Renal cortical epithelial cell (primary cell): ENCODE measurements at places on chromosomes 12 and 14. TPM values are rescaled to one million over a fixed set of nuclear protein-coding genes. Genes with fewer than 3 reads are reported as not detected.

DNA sequence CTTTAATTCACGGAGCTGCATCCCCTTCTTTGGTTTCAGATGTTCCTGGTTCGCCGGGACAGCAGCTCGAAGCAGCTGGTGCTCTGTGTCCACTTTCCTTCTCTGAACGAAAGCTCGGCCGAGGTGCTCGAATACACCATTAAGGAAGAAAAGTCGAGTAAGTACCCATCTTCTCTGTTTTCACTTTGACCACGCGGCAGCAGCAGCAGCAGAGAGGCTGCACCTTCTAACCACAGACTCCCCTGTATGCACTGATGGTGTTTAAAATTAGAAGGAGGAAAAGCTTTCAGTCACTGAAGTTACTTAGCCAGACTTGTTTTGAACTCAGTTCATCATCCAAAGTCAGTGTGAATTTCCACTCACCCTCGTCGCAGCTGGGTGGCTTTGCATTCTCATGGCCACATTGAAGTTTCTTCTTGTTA is 63.8 kb downstream of the RIN3 start:
- DNase-seq: no peak

GRCh38 chr12:27802511-27802910 is 22.5 kb upstream of the MANSC4 start:
- no peak for DNase-seq

- DNase-seq: no peak
These were observed 50.1 kb upstream of the BCL11B start for GRCh38 chr14:99321955-99322730.

DNA sequence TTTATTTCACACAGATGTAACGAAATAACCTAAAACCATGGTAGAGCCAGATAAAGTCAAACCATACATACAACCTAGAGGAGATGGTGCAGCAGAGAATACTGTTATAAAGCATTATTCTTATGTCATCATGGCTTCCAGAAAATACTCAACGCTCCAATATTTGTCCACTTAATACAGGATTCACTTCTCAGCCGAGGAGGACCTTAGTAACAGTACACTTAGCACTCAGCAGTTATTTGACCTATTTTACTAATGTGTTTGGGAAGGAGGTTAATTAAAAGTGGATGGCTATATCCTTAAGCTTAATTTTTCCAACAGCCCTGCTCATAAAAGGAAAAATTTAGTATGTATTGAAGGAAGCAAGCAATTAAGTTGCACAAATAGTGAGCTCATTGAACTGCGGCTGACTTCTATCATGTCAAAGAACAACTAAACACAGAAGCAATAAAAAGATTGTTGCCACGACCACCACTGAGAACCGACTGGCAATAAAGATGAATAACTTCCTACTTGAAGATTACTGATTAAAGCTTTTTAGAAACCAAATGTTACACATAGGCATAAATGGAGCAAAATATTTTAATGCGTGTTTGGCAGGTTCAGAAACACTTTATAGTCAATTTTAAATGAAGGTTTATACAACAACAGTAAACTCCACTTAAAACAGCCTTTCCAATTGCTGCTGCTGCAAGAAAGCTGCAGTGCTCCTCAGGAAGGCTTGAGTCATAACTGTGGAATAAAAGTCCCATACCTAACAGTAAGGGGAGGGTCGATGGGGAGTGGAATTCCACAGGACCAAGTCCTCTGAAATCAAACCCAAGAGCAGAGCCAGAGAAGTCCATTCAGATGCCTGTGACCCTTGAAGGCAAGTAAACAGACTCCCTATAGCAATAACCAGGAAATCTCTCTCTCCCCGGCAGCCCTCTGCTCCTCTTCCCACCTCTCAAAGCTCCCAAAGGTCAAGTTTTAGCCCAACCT is 218.9 kb upstream of the CDKN3 start:
- peak; percentile 74 for DNase-seq

DNA sequence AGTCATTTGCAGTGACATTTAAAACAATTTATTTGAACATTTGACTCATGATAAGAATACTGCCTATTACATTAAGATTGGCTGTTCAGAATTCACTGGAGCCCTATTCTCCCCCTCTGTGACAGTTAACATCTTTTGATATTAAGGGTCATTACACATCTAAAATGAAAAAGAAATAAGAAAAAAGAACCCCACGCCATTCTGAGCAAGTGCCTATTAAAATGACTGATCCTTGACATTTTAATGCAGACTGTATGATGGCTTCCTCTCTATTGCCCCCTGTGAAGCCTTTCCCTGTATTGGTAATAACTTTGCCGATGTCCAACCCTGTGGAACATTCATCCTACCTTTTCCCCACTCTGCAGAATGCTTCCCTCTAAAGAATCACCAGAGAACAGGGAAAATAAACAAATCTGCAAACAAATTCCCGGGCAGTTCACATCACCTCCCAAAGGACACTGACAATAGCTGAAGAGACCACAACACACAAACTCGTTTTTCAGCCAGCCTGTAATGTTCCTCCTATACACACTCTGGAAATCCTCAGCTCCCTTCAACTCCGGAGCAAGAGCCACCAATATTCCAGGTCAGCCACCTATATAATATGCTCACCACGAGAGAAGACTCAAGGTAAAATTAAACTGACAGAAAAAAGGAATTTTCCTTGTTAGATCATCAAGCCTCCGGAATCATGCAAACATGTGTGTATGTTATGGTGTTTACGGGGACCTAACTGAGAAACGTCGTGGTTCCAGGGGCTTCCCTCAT is 2.1 kb downstream of the NIN start:
- DNase-seq: no peak

DNA sequence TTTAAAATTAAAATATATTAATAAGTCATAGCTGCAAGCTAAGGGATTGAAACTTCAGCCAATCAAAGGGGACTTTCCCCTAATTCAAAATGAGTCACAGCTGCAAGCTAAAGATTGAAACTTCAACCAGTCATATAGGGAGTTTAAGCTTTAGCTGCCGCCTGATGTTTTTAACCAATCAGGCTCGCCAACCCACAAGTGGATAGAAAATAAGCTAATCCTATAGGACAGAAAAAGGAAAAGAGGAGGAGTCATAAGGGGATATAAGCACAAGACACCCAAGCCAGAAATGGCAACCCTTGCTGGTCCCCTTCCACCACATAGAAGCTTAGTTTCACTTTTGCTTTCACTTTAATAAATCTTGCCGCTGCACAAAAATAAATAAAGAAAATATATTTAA is 1154.6 kb downstream of the GALC start:
- DNase-seq: no peak

- DNase-seq: no peak
These were observed 28.6 kb upstream of the PPM1H start for GRCh38 chr12:62963486-62964041.

DNA sequence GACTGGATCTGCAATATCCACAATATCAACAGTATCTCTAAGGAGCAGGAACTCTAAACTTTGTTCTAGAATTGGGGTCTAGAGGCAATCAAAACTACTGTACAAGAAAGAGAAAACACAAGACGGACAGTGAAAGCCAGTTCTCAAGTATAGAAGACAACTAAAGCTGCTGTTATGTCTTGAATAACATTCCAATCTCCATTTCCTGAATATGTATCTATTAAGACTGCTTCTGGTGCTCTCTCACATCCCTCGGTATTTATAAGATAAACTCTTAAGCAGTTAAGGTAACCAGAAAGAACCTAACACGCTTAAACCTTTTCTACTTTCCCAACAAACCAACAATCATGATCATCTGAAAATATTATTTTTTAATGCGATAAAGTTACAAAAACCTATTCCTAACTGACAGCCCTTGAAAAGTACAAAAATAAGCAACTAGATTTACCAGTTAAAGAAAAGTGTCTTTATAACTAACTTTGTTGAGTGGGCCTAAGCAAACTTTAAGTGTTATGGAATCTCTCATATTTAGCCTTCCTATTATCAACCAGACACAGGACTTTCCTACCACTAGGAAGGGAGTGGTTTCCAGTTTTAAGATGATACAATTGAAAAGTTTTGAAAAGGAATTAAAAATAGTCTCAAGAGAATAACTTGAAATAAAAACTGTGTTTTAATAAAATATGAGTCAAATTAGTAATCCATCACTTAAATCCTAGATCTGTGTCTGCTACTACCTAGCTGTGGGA is 30.7 kb downstream of the NUMB start:
- DNase-seq: no peak

GRCh38 chr14:99564926-99565259 is 39.1 kb downstream of the CCDC85C start:
- DNase-seq: no peak

- no peak for DNase-seq
These were observed 94.3 kb downstream of the AEBP2 start for GRCh38 chr12:19533567-19533966.

DNA sequence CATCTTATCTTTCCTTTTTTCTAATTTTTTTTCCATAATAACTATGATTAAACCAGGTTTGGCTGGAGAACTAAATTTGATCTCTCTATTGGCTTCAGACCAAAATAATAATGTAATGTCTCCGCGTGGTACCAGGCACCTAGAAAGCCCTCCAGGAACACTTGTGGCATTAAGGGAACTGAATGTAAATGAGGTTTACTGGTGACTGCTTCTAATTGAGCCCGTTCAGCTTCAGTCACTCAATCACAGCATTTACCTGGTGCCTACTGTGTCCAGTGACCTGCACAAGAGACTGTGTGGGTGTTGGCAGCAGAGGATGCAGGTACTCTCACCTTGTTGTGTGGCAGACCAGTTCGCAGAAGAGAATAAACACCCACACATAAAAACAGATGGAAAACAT is 302.5 kb downstream of the DPF3 start:
- DNase-seq: no peak

- DNase-seq: peak; percentile 80
These were observed 75.1 kb downstream of the IRF2BPL start for GRCh38 chr14:76953311-76953945.

GRCh38 chr12:12983420-12984035 is 16.5 kb downstream of the HEBP1 start:
- peak; percentile 74 for DNase-seq

GRCh38 chr14:95935228-95935822 is 58.7 kb downstream of the TUNAR start:
- DNase-seq: peak; percentile 33

GRCh38 chr12:12228402-12228801 is 38.4 kb downstream of the LRP6 start:
- DNase-seq: no peak

DNA sequence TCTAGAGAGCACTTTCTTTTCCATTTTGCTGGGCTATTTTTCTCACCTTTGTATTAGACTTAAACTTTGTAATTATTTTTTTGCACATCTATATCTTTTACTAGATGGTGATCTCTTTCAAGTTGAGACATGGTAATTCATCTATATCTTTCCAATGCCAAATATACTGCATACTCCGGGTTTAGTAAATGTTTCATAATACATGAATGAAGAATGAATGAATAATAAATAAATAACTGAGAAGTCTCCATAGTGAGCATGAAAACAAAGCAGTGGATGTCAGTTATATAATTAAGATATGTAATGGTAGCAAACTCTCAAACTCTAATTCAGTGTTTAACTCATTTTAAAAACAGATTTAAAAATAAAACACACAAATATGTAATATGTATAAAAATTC is 342.5 kb upstream of the KITLG start:
- peak; percentile 31 for DNase-seq

DNA sequence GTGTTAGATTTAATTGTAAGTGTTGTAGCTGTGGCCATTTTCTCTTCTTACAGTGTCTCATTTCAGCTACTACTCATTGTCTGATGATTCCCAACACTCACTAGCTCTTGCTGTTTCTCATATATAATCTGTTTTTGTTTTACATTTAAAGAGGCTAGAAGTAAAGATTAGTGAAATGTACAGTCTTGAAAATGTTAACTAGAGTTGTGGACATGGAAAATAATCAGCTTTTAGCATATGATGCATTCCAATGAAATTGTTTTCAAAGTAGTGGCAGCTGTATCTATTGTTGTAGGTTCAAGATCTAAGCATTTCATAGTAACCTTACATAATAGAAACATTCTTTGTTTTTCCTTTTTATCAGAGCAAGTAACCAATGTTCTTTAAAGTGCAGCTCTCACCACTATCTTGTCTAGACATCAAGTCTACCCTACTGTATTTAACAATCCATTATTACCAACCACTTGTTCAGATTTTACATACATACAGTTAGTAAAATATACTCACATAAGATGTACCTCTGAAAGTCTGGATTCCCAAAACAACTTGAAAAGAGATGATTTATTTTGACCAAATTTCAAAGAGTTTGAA is 76.9 kb downstream of the PPHLN1 start:
- DNase-seq: no peak

DNA sequence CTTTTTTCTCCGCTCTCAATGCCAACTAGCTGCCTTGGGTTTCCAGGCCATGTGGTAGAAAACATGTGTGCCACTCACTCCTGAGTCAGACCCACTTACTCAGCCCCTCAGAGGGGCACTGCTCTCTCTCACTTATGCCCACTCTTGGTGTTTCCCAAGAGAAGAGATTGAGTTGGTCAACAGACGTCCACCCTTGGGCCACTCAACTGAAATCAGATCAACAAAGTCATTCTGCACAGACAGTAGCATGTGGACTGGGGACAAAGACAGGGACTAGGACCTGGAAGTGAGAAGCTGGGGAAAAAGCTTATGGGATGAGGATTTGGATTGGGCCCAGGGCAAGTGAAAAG is 161.2 kb downstream of the EFCAB11 start:
- no peak for DNase-seq

GRCh38 chr12:119415714-119416113 is 81.2 kb downstream of the CCDC60 start:
- DNase-seq: no peak

- DNase-seq: no peak
These were observed 15.0 kb downstream of the POLE start for GRCh38 chr12:132672116-132672515.

DNA sequence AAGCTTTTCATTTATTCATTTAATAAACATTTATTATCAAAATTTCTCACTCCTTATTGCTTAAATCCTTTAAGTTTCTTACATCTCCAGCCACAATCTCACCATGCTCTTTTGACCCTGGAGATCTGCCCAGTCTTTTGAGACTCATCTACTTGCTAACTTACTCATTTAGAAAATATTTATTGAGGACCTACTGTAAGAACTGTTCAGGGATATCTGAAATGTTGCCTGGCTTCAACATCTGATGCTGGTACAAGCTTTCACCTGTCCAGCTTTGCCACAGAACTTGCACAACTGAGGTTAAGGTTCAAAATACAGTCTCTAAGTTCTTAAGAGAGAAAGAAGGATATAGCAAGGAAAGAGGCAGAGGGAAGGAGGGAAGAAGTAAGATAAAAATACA is 17.5 kb upstream of the GXYLT1 start:
- DNase-seq: peak; percentile 31

GRCh38 chr14:50064993-50065392 is 51.4 kb downstream of the VCPKMT start:
- DNase-seq: no peak

Gene TMEM119
- not detected in 2 replicates for total RNA-seq

Gene KRT80
- 26.3 and 27.3 TPM in 2 replicates for total RNA-seq

Gene PTCSC3
- not detected in 2 replicates for total RNA-seq

Gene TM9SF1
- total RNA-seq: 75.4 and 153 TPM in 2 replicates

Gene KLRC1
- 0.05 and 0.35 TPM in 2 replicates for total RNA-seq

Gene CGRRF1
- 16.7 and 23.1 TPM in 2 replicates for total RNA-seq

Gene NTF3
- total RNA-seq: 3.3 and 3.6 TPM in 2 replicates

Gene ADCY4
- total RNA-seq: 0.40 and 2.6 TPM in 2 replicates

Gene CLEC4C
- not detected in 2 replicates for total RNA-seq

Gene PYGL
- total RNA-seq: 112 and 202 TPM in 2 replicates

Gene KTN1
- 208 and 317 TPM in 2 replicates for total RNA-seq

Gene KRT82
- not detected in 2 replicates for total RNA-seq

Gene DIO3
- not detected in 2 replicates for total RNA-seq

Gene KRT5
- total RNA-seq: 0.70 and 10.2 TPM in 2 replicates

Gene SLCO1B3
- not detected in 2 replicates for total RNA-seq

Gene TCL1B
- not detected in 2 replicates for total RNA-seq

Gene OR4Q2
- total RNA-seq: not detected in 2 replicates

Gene CRACR2A
- total RNA-seq: 1.6 and 1.7 TPM in 2 replicates
